Naive thymus-derived CD4-positive, alpha-beta T cell (primary cell): ENCODE measurements at places on chromosomes 11 and 22. TPM values are rescaled to one million over a fixed set of nuclear protein-coding genes. Genes with fewer than 3 reads are reported as not detected.

The PRG3 gene
- total RNA-seq = not detected in 2 replicates

The KCNQ1OT1 gene
- 0.24 TPM for total RNA-seq

The SLC29A2 gene
- total RNA-seq = 17.0 TPM

The CARD16 gene
- total RNA-seq = 42.4 TPM
